ENCODE measurements at places on chromosomes 5 and 9. TPM values are rescaled to one million over a fixed set of nuclear protein-coding genes. Genes with fewer than 3 reads are reported as not detected.

SPINK7 gene
- total RNA-seq: not detected

DNA sequence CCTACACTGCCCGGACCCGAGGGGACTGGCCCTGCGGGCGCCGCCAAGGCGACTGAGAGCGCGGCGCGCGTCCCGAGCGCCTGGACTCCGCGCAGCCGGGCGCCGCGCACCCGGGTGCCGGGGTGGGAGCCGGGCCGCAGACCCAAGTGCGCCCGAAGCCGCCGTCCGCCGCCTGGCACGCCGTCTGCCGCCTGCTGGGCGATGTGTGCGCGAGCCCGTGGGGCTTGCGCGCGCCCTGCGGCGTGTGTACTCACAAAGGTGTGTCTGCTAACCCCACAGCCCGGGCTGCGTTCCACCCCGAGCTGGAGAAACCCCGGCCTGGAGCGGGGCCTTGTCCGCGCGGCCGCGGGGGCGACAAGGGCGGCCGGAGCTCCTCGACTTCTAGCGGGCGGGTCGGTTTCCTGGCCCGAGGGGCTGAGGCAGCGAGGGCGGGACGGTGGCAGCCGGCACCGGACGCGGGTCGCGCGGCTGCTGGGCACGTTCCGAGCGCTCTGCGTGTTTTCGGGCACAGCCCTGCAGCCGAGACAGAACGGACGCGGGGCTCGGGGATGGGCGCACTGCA lies 1.1 kb upstream of the ZSWIM6 start:
- peak; percentile 74 for DNase-seq
- H3K36me3 ChIP-seq: peaks cover 26% of the 10 kb centered on the region
- H3K4me3 ChIP-seq: peak overlapping the region; percentile 90
- H3K27ac ChIP-seq: peak overlapping the region; percentile 59

DNA sequence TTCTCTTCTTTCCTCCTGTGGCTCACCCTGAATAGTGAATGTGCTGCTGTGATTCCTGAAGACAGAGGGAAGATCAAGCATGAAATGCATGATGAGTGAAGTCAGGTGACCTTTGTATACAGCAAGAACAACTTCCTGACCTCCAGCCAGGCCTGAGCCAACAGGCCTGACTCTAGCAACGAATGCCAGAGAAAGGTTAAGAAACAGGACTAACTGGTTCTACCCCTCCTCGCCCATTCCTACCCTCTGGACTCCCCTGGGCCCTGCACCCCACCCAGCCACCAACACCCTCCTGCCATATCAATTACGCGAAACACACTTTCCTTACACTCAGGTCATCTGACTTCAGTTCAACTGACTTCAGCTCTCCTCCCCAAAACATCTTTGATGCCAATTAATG lies 4.9 kb downstream of the SUSD1 start:
- H3K4me1 ChIP-seq: peaks cover 33% of the 10 kb centered on the region
- no peaks in the 10 kb centered on the region for H3K27me3 ChIP-seq
- DNase-seq: no peak
- H3K27ac ChIP-seq: no peak overlapping the region

DNA sequence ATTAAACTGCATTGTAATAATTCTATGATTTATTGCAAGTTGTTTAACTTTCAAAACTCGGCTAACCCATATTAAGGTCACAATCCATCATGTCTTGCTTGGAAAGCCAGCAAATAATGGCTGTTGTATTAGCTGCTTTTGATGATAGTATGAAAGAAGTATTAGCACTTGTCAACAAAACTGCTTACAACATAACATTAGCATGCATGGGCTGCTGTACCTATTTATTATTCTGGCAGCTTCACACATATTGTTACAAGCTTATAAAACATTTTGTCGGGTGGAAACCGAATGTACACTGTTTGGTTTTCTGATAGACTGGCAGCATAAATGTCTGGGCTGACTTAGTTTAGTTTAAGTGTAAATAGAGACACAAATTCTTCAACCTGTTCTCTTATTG lies 378.3 kb downstream of the KIAA0825 start:
- H3K4me3 ChIP-seq: no peak overlapping the region
- no peaks in the 10 kb centered on the region for H3K36me3 ChIP-seq
- H3K27me3 ChIP-seq: no peaks in the 10 kb centered on the region
- H3K27ac ChIP-seq: peak overlapping the region; percentile 77
- H3K4me1 ChIP-seq: peaks cover 61% of the 10 kb centered on the region
- no peak for DNase-seq

DNA sequence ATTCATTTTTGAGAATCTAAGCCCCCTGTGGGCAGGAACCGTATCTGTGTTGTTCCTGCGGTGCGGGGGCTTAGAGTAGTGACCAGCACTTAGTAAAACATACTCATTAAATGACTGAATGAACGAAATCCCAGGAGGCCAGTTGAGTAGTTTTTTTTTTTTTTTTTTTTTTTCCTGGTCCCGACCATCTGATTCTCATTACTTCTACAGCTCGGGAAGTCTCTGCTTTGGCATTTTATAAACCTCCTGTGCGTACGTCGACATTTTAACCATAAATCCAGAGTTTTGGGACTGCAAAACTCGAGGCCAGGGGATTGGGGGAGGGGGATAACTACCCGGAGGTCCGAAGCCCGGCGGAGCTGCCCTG lies 31.5 kb upstream of the SPRY4 start:
- H3K27me3 ChIP-seq: no peaks in the 10 kb centered on the region
- H3K4me1 ChIP-seq: peaks cover 56% of the 10 kb centered on the region
- H3K4me3 ChIP-seq: peak overlapping the region; percentile 42
- peak overlapping the region; percentile 99 for H3K27ac ChIP-seq
- no peaks in the 10 kb centered on the region for H3K36me3 ChIP-seq

- H3K27me3 ChIP-seq: no peaks in the 10 kb centered on the region
- no peak for DNase-seq
- no peaks in the 10 kb centered on the region for H3K4me1 ChIP-seq
- H3K27ac ChIP-seq: no peak overlapping the region
Observed at GRCh38 chr9:103037508-103038477, 42.7 kb downstream of the CYLC2 start.

DNA sequence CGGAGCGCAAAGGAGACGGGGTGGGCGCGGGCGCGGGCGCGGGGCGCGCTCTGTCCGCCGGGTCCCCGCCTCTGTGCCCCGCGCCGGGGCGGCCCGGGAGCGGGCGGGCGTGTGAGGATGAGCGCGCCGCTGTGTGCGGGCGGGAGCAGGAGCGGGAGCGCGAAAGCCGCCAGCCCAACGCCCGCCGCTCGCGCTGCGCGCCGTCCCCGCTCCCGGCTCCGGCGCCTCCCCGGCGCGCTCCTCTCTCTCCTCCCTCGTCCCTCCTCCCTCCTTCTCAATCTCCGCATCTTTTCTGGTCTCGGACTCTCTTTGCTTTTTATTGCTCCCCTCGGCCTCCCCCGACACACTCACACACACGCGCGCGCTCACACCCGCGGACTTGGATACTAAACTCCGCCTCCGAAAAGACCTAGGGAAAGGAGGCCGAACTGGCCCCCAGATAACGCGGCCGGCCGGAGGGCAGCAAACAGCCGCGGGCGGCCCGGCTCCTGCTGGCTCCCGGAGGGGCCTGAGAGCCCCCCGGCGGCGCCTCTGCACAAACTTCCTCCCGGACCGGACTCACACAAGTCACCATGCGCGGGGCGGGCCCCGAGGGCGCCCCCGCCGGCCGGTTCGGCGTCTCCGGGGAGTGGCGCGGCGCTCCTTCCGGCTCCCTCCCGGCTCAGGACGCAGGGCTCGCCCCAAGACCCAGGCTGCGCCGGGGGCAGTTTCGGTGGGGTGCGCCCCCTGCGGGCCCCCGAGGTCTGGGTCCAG lies at the start of gene FIBCD1:
FIBCD1 (minus strand) TSS at position 596 of the 753 bp plus-strand sequence. CDS start 640 bp downstream, outside the sequence.
- no peaks in the 10 kb centered on the region for H3K36me3 ChIP-seq
- no peak within 1 kb of the TSS for H3K27ac ChIP-seq
- H3K4me1 ChIP-seq: peaks cover 24% of the 10 kb centered on the region
- DNase-seq: peak; percentile 54
- peak within 1 kb of the TSS; percentile 38 for H3K4me3 ChIP-seq
- H3K27me3 ChIP-seq: peaks cover 55% of the 10 kb centered on the region

SLC45A2 gene
- total RNA-seq: not detected

- H3K4me1 ChIP-seq: no peaks in the 10 kb centered on the region
- no peaks in the 10 kb centered on the region for H3K27me3 ChIP-seq
- H3K27ac ChIP-seq: no peak overlapping the region
- H3K36me3 ChIP-seq: no peaks in the 10 kb centered on the region
Observed at GRCh38 chr9:126014726-126015125, 267.6 kb downstream of the PBX3 start.

GRCh38 chr9:124342776-124343485 lies 72.3 kb downstream of the PSMB7 start:
- DNase-seq: peak; percentile 90
- H3K27me3 ChIP-seq: no peaks in the 10 kb centered on the region
- no peak overlapping the region for H3K4me3 ChIP-seq
- peaks cover 26% of the 10 kb centered on the region for H3K4me1 ChIP-seq
- H3K36me3 ChIP-seq: peaks cover 80% of the 10 kb centered on the region

DNA sequence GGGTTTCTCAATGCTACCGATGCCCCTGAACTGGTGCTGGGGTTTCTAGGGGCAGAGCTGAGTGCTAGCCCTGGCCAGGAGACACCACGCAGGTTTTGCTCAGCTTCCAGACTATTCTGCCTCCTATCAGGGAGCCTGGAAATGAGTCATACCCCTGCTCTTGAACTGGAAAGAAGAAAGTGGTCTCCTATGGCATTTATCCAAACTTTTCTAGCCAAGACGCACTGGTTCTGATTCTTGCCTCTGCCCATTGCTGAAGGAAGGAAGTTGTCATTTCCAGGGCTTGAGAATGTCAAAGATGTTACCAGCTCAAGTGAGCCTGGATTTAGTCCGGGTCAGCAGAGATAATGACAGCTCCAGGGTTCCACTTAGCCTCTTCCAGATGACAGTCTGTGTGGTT lies 561.9 kb downstream of the CDK5RAP2 start:
- no peak for DNase-seq
- no peaks in the 10 kb centered on the region for H3K36me3 ChIP-seq
- H3K27me3 ChIP-seq: no peaks in the 10 kb centered on the region
